ENCODE measurements at places on chromosomes 2 and 18.

DNA sequence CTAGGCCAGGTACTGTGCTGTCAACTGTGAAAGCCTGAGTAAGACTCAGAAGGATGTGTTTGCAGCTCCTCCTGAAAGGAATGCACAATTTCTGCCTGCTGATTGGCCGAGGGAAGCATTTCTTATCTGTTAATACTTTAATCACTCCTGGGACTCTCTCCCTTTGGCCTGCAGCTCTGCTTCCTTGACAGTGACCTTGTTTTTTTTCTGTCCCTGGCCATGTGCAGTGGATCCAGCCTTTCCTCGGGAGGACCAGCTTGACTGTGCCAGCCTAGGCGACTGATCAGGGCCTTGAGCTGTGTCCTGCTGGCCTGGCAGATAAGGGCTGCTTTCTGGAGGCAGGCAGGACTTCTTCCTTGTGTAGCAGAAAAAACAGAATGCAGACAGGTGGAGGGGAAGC, 10.0 kb downstream of the RNF144A start:
- no peak for DNase-seq

DNA sequence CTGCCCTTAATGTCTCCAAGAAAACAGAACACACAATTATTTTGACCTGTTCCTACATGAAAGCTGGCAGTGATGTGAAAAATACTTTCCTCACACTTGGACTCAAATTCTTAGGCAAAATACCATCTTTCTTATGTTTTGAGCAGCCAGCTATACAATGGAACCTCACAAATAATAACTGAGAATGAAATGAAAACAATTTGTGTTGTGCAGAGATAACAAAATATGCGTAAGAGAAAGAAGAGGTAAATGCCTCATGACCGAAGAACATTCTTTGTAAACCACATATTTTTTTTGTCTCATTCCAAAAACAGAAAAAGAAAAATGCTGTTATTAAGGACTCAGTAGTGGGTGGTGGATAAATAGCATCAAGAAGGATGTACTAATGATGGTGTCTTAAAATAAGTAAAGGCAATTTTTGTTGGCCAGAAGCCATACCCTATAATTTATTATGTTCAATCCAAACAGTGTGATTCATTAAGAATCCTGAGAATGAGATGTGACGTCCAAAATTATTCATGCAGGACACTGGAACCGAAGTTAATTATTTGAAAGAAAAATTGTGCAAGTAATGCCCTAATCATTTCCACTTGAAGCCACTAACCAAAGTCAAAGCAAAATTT, 193.0 kb upstream of the NETO1 start:
- DNase-seq = no peak

GRCh38 chr2:183465048-183465447, 340.8 kb downstream of the NUP35 start:
- DNase-seq = no peak

GRCh38 chr2:174981331-174981730, 23.9 kb downstream of the CHN1 start:
- DNase-seq = no peak

GRCh38 chr2:240129731-240130392, 6.2 kb downstream of the COPS9 start:
- DNase-seq = no peak

GRCh38 chr2:1960761-1961160, 216.4 kb upstream of the PXDN start:
- DNase-seq = no peak

GRCh38 chr18:76426737-76427305, 68.2 kb downstream of the ZNF516 start:
- DNase-seq = peak; percentile 59

GRCh38 chr2:105625632-105626031, 119.1 kb upstream of the NCK2 start:
- no peak for DNase-seq

- no peak for DNase-seq
Observed at GRCh38 chr2:45568935-45569334, 42.1 kb downstream of the SRBD1 start.

GRCh38 chr2:16170675-16171424, 230.5 kb downstream of the MYCN start:
- DNase-seq = no peak

DNA sequence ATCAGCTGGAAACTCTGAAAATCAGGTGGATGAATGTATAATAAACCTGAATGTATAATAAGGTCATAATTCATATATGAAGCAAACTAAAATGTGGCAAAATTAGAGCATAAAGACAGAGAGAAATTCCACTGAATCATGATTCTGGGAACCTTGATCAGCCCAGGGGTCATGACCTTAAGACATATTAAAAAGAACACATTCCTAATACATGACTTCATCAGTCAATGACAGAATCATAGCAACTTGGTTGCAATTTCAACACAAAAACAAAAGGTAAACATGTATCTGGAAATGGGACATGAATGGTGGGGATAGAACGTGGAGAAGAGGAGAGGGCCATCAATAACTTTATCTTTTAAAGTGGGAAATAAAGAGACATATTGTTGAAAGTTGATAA, 17.6 kb downstream of the AFF3 start:
- no peak for DNase-seq

DNA sequence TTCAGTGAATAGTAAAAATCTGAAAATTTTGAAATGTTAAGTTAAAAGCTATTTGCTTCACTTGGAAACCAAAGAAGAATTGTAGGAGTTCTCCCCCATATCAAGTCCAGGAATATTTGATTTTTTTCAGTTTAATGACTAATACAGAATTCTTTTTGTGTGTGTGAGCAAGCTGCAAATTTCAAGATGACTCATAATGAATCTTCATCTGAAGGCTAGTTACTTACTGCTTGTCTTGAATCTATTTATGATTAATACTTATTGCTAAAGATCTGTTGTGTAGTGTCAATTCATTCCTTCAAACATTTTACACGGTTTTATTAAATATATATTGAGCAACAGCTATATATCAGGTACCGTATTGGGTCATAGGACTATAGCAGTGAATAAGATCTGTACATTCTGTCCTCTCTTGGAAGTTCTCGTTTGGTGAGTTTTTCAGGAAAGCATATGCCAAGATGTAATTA, 47.8 kb upstream of the CAVIN2 start:
- DNase-seq = no peak

DNA sequence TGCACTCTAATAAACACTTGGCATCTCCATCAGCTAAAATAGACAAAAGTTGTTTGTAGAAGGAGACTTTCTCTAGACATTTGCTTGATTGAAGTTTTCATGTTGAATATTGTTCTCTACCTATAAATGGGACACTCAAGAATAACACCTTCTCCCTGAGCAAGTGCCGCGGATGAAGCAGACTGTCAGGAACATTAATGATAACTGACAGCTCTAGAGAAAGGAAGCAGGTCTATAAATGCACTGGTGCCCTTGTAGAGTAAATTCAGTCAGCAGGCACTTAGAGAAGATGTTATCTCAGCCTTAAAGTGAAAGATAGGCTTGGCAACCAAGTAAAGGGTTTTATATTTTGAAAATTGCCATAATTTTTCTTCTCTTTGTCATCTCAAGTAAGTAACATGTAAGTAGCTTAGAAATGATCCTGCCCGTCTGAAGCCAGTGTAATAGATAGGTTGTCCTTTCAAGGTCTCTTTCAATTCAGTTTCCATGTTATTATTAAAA, 224.6 kb downstream of the ARL6IP6 start:
- DNase-seq = no peak

- peak; percentile 34 for DNase-seq
Observed at GRCh38 chr2:231795525-231796327, 9.5 kb downstream of the COPS7B start.

- DNase-seq = no peak
Observed at GRCh38 chr2:219507581-219508443, 6.5 kb upstream of the ASIC4 start.

DNA sequence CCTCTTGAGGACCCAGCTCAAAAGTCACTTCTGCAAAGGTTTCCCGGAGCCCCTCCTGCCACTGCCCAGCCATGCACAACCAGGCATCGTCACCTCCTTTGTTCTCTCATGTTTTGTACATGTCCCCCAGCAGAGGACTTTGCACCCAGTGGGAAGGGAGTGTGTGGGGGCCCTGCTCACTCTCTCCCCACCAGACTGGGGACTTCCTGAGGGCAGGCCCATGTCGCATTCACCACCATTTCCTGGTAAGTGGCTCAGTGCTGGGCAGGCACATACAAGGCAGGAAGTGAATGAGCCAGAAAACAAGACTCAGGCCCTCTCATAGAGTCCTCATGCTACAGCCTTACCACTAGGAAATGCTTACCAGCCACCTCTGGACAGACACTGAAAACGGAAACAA, 18.9 kb downstream of the MRPL35 start:
- no peak for DNase-seq

DNA sequence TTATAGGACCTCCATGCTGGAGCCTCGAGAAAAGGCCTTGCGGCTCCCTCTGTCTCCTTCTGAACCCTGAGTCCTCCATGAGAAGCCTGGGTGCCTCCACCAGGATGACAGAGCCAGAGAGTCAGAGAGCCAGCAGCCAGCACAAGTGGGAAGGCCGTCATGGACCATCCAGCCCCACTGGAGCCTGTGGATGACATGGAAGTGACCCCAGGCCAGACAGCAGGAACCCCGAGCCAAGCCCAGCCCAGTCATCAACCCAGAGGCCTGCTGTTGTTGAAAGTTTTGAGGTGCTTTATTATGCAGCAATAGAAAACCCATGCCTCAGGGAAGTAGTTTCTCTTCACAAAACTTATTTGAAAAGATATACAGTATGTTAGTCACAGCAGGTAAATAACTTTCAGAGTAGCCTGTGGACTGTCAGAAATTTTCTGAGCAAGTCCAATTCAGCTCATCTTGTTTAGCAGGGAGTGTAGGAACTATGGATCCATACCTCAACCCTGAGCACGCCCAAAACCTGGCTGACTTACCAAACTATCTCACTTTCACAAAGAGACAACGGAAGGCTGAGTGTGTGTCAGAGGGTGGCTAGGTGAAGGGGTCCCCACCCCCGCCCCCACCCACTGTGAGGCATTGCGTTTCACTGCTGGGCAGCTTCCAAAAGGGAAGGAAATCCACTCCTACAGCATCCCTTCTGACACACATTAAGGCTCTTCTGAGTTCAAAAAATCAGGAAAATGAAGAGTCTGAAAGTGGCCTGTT, 79.9 kb upstream of the NDUFV2 start:
- no peak for DNase-seq

DNA sequence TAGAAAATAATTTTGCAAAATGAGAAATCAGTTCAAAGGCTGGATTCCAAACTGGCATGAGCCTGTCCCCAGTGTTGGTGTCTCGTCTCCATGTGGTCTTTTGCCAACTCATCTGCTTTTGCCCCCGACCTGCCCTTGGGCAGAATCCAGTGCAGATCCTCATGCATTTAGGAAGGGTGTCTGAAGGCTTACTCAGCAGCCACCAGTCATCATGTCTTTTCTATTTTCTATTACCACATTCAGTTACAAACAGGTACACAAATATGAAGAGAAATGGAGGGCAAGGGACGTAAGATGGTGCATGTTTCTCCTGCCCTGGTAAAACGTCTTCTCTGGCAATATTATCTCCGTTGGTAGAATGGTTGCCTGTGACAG, 43.5 kb downstream of the E2F6 start:
- no peak for DNase-seq

GRCh38 chr2:175318542-175318941, 137.0 kb upstream of the ATP5MC3 start:
- no peak for DNase-seq

DNA sequence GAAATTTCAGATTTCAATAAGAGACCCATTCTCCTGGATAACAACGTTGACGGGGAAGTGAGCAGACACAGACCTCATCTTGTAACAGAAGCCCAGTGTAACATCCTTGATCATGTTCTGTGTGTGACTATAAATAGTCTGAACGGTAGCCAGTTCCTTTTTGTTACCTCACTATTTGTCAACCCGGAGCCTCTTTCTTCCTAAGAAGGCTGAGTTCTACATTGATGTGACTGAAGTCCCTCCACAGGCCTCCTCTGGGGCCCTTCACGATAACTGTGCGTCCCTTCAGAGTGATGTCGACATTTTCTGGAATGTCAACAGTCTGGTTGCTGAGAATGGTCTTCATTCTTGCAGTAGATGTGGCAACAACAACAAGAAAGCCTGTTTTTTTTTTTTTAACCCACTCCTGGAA, 6.3 kb upstream of the PLEKHM3 start:
- no peak for DNase-seq

- no peak for DNase-seq
Observed at GRCh38 chr2:236956031-236956618, 129.6 kb upstream of the COPS8 start.

DNA sequence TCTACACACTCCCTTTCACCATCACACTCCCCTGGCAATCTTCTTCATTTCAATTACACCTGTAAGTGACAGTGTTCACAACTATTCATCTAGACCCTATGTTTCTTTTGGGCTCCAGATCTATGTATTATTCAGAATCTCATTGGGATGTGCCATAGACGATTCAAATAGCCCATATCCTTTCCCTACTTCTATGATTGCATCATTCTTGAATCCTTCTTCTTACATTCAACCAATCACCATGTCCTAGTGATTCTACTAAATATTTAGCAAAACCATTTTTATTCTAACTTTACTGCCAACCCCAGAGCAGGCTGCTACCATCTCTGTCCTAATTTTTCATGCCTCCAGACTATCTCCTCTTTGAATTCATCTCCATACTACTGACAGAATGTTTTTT, 106.4 kb downstream of the TDRD15 start:
- no peak for DNase-seq

GRCh38 chr18:55780586-55781071, 192.6 kb upstream of the TCF4 start:
- DNase-seq = no peak

GRCh38 chr2:215915441-215915840, 97.9 kb downstream of the MREG start:
- no peak for DNase-seq

- DNase-seq = no peak
Observed at GRCh38 chr2:226828191-226828590, 7.7 kb upstream of the RHBDD1 start.

DNA sequence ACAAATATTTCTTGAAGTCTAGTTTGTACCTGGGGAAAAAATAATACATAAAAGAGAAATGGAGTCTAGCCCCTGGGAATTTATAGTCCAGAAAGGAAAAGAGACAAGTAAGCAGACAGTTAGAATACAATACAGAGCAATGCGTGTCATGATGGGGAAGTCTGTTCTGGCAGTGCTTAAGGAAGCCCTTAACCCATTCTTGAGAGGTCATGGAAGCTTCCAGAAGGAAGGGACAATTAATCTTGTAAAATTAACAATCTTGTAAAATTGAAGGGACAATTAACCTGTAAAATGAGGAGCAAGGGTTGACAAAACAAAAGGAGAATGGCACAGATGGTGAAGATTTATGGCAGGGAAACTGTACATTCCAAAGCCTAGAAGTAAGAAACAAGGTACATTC, 66.7 kb downstream of the METTL4 start:
- DNase-seq = no peak

DNA sequence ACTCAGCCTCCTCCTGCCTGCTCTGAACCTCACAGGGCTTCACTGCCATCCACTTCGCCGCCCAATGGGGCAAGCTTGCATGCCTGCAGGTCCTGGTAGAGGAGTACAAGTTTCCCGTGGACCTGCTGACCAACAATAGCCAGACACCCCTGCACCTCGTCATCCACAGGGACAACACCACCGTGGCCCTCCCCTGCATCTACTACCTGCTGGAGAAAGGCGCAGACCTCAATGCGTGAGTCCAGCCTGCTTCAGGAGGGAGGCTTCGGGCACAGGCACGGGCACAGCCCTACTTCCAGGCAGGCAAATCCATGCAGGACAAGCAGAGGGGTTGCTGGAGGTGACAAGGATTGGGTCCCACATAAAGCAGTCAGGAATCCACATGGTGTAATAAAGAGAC, 1.2 kb downstream of the ANKRD53 start:
- no peak for DNase-seq

- no peak for DNase-seq
Observed at GRCh38 chr2:54308186-54308585, 52.2 kb upstream of the TSPYL6 start.

GRCh38 chr2:223117533-223117932, 65.5 kb downstream of the KCNE4 start:
- no peak for DNase-seq
